ENCODE measurements at places on chromosomes 7 and 10.

DNA sequence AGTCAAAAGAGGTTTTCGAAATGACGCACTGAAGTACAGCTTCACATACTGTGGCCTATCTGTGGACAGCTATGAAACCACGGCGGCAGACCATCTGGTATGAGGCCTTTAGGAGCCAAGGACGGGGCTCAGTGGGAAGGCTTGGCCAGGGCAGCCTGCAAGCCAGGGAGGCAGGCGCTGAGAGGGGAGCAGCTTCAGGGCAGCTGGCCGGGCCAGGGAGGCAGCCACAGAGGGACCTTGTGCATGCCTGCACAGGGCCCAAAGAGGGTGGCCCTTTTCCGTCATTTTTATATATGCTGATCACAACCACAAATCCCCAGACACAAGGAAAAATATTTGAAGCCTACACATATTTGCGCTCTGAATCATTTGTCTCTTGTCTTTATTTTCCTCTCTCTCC is 13.5 kb downstream of the CALD1 start:
- peak; percentile 39 for DNase-seq

- DNase-seq = peak; percentile 38
These were observed 8.1 kb upstream of the CUZD1 start for GRCh38 chr10:122853665-122854313.

GRCh38 chr10:23110722-23111516 is 15.5 kb downstream of the MSRB2 start:
- no peak for DNase-seq

GRCh38 chr10:78905957-78906308 is 162.8 kb upstream of the ZMIZ1 start:
- no peak for DNase-seq

- DNase-seq = no peak
These were observed 17.0 kb upstream of the INSIG1 start for GRCh38 chr7:155280446-155281397.

DNA sequence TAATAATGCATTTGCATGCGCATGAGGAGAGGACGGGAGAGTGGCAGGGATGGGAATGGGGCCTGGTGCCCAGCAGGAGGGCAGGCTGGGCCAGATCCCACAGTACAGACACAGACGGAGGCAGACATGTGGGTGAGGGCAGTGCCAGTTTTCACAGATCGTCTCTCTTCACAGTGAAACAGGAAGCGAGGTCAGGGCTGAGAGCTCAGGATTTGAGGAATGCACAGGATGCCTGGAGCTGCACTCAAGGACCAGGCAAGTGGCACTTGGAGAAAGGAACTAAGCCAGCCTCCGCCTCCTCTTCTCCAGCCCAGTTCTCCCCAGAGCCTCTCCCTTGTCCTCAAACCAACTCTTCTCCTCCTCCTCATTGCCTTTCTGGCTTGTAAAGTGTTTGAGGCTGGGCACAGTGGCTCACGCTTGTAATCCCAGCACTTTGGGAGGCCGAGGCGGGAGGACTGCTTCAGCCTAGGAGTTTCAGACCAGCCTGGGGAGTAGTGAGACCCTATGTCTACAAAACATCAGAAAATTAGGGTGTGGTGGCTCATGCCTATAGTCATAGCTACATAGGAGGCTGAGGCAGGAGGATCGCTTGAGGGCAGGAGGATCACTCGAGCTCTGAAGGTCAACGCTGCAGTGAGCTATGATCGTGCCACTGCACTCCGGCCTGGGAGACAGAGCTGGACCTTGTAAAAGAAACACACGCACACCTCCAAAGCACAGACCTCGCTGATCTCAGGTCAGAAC is 115.2 kb downstream of the HIP1 start:
- DNase-seq = no peak

GRCh38 chr10:114624951-114625780 is 32.9 kb downstream of the ABLIM1 start:
- DNase-seq = no peak

GRCh38 chr7:745431-746154 is 18.5 kb upstream of the PRKAR1B start:
- no peak for DNase-seq

DNA sequence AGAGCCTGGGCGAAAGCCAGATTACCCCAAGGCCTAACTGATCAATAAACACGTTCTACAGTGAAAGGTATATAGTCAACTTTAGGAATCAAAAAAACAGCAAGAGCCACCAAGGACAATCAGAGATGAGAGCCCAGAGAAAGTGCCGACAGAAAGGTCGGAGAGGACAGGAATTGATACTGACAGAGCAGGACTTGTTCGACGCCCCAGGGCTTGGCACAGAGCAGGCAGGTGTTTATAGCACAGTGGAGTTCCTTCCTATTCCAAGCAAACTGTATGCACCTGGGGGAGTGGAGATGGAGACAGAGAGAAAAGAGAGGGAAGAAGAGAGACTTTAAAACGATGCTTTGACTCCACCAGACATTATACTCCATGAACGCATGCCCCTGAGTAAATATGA is 39.5 kb downstream of the PPP1R3C start:
- DNase-seq = no peak

GRCh38 chr7:7201578-7202374 is 19.4 kb downstream of the C1GALT1 start:
- no peak for DNase-seq

DNA sequence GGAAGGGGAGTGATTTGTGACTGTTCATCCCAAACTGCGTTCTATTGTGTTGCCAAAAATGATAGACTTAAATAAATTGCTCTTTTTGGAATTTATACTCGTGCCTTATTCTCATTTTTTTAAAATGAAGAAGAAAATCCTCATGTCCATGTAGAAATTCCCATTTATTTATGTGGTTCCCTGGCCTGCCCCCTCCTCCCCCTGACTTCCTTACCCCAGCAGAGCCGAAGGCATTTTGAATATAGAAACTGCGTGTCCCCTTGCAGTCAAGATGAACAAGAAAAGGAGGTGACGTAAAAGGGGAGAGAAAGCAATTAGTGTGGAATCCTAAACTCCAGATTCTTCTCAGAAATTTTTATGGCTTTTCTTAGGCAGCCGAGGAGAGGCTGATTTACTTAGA is 126.1 kb downstream of the FAM204A start:
- DNase-seq = no peak

GRCh38 chr10:87952612-87953011 is 89.2 kb downstream of the PTEN start:
- no peak for DNase-seq

DNA sequence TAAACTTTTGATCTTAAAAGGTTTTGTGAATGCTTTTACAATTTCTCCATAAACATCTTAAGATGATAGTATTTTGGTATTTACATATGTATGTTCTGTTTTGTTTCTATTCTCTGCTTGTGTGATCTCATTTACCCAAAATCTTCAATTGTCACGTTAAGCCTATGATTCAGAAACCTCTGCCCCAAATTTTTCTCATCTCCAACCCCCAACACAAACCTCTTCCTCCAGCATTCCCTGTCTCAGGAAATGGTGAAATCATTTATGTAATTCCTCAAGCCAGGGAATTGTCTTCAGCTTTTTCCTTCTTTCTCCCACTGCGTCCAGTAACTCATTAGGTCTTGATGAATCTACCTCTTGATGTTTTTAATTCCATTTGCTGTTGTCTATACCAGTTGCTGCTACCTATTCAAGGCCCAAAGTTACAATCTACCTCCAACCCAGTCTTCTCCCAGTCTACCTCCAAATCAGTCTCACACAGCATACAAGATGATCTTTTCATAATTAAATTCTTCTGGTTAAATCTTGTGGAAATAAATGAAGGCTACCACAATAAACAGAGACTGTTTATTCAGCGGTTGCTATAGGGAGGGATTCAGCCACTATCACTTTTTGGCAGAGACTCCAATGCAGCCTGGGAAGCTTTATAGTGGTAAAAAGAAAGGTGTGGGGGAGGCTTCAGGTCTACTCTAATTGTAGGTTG is 5.8 kb downstream of the CFAP69 start:
- DNase-seq = peak; percentile 85

DNA sequence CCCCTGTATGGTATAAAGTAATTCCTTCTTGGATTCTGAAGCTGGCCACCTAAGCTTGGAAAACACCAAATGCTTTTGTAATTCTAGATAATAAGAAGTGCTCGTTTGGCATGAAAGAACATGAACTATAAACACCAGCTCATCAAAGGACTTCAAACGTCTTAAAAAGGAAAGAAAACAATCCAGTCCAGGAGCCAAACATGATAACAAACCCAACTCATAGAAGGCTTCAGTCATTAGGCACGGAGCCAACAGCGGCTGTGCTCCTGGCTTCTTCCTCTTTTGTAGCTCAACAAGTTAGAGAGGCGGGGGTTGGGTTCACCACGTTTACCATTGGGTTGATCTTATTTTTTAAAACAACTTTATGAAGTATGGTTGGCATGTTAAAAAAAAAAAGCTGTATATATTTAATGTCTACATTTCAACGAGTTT is 56.4 kb upstream of the ECHDC3 start:
- DNase-seq = no peak

DNA sequence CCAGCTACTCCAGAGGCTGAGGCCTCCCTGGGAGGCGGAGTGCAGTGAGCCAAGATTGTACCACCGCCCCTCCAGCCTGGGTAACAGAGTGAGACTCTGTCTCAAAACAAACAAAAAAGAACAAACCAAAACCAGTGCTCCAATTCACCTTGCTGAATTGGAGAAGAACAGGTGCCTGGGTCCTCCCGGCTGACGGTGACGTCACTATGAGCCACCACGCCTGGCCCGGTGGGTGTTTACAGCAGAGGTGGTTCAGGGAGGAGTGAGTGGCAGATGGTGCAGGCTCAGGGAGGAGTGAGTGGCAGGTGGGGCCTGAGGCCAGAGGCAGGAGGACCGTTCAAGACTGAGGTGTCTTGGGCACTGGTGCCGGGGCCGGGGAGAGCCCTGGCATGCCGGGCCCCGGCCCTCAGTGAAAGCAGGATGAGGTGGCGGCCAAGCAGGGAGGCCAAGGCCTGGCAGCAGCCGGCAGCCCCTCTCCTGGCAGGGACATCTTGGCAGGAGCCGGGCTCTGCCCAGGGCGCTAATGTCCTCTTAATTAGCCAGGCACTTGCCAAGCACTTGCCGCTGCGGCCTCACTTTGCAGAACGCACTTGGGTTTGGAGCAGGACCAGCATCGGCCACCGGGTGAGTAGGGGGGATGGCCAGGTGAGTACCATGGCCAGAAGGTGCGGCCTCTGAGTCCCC is 162.8 kb upstream of the TNRC18 start:
- no peak for DNase-seq

DNA sequence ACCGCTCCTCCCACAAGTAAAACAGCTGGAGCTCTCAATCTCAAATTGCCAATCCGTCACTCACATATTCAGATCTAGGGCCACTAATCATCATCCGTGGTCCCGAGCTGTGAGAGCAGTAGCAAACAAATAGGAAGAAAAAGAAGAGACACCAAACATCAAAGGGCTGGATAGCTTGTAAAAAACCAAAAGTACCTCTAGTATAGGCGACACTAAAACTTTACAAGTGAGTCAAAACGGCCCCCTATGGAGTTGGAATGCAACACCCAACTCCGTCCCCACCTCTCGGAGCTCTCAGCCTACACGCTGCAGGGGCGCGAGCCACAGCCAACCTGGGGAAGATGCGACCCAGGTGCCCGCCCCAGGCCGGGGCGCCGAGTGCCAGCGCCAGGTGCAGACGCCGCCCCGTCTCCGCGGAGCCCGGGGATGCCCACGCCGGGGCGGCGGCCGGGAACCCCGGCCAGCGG is 581 bp downstream of the FAM3C start:
- DNase-seq = peak; percentile 23

DNA sequence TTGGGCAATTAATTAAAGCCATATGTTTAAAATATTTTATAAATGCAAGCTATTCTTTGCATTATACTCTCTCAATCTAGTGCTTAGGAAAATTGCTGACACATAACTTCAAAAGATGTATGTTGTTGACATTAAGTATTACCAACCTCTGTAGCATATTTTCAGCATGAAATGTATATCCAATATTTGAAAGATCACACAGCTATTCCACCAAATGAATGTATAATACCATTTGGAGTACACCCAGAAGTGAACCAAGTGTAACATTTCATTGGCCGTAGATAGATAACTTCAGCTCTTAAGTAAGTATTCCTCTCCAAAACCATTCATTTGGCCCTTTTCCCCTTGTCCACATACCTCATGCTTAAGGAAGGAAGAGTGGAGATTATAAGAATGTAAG is 104.6 kb downstream of the HECTD2 start:
- no peak for DNase-seq

- no peak for DNase-seq
These were observed 301.7 kb downstream of the RPS24 start for GRCh38 chr10:78335371-78335690.

- no peak for DNase-seq
These were observed 64.0 kb downstream of the CDK14 start for GRCh38 chr7:90660100-90660499.

DNA sequence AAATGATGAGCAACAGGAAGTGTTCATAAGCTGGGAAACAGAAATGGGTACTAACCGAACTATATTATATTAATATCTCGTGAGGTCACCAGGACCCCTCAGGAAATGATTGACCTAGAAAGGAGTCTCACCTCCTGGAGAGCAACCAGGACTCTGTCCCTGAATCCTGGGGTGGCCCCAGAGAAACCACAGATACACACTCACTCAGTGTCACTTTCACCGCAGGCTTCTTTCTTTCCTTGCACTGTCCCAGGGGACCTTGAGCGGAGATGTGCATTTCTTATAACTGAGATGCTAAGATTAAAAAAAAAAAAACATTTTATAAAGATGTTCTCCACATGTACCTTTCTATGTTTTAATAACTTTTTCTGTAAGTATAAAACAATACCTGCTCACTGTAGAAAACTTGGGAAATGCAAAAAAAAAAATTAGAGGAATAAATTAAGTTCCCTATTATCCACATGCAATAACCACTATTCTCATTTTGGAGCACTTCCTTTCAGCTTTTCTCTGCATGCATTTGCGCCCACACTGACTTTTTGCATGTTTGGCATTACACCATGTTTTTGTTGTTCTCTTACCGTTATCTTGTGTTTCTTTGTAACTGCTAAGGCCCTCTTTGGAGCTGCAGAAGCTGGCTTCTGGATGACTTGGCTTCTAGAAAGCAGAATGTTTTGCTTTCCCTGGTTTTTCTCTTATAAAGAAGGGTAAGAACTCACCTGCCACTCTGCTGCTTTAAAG is 15.0 kb downstream of the NOD1 start:
- DNase-seq = no peak

DNA sequence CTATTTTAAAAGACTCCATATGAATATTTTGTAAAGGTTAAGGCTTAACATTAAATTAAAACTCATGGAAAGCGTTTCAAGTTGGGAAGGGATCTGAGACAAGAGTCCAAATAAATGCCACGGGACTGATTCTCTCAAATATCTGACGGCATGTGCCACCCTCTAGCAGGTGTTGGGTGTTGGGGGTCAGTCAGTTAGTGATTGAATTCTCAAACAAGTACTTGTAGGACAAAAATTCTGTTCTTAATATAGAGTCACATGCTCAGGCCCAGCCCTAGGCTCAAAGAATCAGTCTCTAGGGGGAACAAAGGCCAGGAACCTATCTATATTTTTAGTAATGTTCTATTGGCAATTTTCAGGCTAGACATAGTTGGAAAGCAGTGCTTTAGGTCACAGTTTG is 39.1 kb downstream of the SGCE start:
- no peak for DNase-seq

GRCh38 chr10:19461588-19461987 is 354.6 kb upstream of the PLXDC2 start:
- DNase-seq = no peak

GRCh38 chr7:141431140-141431479 is 120.1 kb upstream of the AGK start:
- DNase-seq = no peak

- DNase-seq = peak; percentile 31
These were observed 258.7 kb upstream of the SLC26A5 start for GRCh38 chr7:103704701-103705100.

Measured in fibroblast of the aortic adventitia (primary cell).